Lung (tissue), 17 donors: ENCODE measurements at places on chromosomes 16 and 17. TPM values are rescaled to one million over a fixed set of nuclear protein-coding genes. Genes with fewer than 3 reads are reported as not detected.

DNA sequence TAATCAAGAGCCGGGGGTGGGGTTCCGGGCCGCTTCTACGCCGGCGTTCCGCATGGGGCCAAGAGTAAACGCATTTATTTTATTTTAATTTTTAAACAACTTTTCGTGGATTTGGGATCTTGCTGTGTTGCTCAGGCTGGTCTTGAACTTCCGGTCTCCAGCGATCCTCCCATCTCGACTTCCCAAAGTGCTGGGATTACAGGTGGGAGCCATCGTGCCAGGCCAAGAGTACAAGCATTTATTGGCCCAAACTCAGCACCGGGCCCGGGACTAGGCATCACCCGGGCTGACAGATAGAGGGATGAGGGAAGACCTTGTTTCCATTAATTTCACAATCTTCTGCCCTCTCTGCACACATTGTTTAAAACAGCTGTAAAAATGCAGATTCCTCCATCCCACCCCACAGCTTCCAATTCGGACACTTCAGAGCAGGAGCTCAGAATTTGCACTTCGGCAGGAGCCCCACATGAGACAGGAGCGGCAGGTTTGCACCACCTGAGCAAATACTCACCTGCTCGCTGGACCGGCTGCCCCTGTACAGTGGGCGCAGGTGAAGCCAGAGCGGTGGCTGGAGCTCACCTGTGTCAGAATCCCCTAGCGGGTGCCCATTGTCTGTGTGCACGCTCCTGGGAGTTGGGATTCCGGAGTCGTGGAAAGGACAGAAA is 663 bp upstream of the GINS2 start:
- peaks cover 12% of the 10 kb centered on the region for H3K4me1 ChIP-seq
- H3K27ac ChIP-seq: no peak overlapping the region
- H3K36me3 ChIP-seq: no peaks in the 10 kb centered on the region
- peak; percentile 31 for DNase-seq

GRCh38 chr17:76039121-76039520 is 12.0 kb upstream of the EVPL start:
- H3K27ac ChIP-seq: no peak overlapping the region
- H3K4me3 ChIP-seq: no peak overlapping the region
- DNase-seq: no peak
- H3K4me1 ChIP-seq: no peaks in the 10 kb centered on the region
- peaks cover 27% of the 10 kb centered on the region for H3K36me3 ChIP-seq
- H3K27me3 ChIP-seq: no peaks in the 10 kb centered on the region

DNA sequence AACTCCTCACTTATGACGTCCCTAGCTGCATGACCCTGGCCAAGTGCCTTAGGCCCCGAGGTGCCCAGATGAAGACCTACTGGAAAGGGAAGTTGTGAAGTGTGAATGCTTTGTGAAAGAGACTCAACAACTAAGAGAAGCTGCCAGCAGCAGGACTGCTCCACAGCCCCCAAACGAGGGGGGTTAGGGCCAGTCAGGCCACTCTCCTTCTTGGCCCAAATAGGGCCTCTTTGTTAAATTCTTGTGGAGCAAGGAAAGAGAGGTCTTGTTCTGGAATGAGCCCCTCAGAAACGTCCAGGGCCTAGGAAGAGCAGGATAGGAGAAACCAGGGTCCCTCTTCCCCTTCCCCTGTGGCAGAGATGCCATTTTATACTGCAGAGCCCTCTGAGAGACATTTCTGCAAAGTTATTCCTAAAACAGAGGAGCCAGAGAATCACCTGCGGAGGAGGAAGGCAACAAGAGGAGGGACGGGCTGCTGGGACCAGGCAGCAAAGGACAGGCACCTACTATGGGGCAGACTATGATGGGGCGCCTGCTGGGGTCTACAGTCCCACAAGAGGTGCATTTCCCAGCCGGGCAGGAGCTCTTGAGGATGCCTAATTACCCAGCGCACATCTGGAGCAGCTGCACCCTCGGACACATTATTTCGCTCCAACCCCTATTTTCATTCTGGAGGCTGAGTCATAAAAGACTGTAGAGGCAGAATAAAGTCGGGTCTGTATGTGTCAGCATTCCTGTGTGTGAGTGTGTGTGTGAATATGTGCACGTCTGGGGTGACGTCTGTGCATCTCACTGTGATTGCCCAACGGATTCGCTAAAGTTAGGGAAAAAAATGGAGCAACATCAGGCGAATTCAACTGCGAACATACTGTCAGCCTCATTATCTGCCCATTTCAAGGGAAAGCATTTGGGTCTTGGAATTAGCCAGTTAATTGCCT is 11.4 kb upstream of the HOXB9 start:
- no peak overlapping the region for H3K27ac ChIP-seq
- H3K4me3 ChIP-seq: no peak overlapping the region
- peaks cover 95% of the 10 kb centered on the region for H3K27me3 ChIP-seq
- H3K4me1 ChIP-seq: no peaks in the 10 kb centered on the region

DNA sequence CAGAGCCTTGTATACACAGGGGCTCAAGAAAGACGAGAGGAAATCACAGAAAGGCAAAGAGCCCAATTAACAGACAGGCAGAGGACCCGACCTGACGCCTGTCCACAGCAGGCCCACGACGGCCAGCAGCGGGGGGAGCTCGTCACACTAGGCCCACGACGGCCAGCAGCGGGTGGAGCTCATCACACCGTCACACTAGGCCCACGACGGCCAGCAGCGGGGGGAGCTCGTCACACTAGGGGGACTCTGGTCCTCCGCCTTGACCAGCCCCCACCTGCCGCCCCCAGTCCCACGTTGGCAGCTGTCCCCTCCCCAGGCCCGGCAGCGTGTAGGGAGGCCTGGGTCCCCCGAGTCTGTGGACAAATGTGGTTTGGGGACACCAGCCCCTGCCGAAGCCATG is 23.7 kb upstream of the GNG13 start:
- H3K27me3 ChIP-seq: peaks cover 3% of the 10 kb centered on the region
- no peak overlapping the region for H3K4me3 ChIP-seq
- no peaks in the 10 kb centered on the region for H3K36me3 ChIP-seq
- peaks cover 5% of the 10 kb centered on the region for H3K4me1 ChIP-seq
- DNase-seq: no peak

GRCh38 chr17:64378890-64379354 is 11.7 kb downstream of the PECAM1 start:
- no peaks in the 10 kb centered on the region for H3K27me3 ChIP-seq
- H3K4me3 ChIP-seq: no peak overlapping the region
- H3K27ac ChIP-seq: peak overlapping the region; percentile 17
- no peaks in the 10 kb centered on the region for H3K4me1 ChIP-seq
- H3K36me3 ChIP-seq: peaks cover 7% of the 10 kb centered on the region
- no peak for DNase-seq

GRCh38 chr16:52861614-52862022 is 191.1 kb downstream of the CHD9NB start:
- H3K27me3 ChIP-seq: no peaks in the 10 kb centered on the region
- peak; percentile 92 for DNase-seq
- no peak overlapping the region for H3K4me3 ChIP-seq
- H3K36me3 ChIP-seq: no peaks in the 10 kb centered on the region

- no peaks in the 10 kb centered on the region for H3K36me3 ChIP-seq
- peak; percentile 66 for DNase-seq
- peaks cover 13% of the 10 kb centered on the region for H3K4me1 ChIP-seq
- H3K27me3 ChIP-seq: no peaks in the 10 kb centered on the region
- H3K27ac ChIP-seq: no peak overlapping the region
These were observed 913 bp downstream of the SLC13A5 start for GRCh38 chr17:6712058-6712853.

- H3K4me1 ChIP-seq: no peaks in the 10 kb centered on the region
- H3K4me3 ChIP-seq: no peak overlapping the region
- H3K27ac ChIP-seq: no peak overlapping the region
- peaks cover 3% of the 10 kb centered on the region for H3K36me3 ChIP-seq
- no peaks in the 10 kb centered on the region for H3K27me3 ChIP-seq
These were observed 6.3 kb downstream of the TTYH2 start for GRCh38 chr17:74219576-74220133.

DNA sequence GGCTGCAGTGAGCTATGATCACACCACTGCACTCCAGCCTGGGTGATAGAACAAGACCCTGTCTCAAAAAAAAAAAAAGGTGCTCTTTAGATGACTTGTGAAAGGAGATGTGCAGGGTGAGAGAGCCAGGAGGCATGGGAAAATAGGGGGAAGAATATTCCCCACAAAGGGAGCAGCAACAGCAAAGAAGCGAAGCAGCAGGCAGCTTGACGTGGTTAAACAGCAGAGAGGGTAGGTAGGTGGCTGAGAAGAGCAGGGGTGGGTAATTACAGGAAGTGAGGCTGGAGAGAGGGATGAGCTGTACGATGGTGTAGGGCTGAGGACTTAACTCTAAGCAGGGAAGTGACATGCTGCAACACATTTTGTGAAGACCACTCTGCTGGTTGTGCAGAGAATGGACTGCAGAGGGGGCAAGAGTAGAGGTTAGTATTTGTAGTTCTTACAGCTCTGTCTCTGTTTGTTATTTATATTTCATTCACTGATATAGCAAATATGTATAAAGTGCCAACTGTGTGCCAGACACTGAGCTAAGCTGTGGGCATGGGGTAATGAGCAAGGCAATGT is 1.6 kb downstream of the HEATR3 start:
- no peaks in the 10 kb centered on the region for H3K27me3 ChIP-seq
- H3K4me3 ChIP-seq: no peak overlapping the region
- H3K27ac ChIP-seq: no peak overlapping the region
- peak; percentile 37 for DNase-seq

GRCh38 chr17:10297691-10298090 is 75.1 kb downstream of the MYH13 start:
- no peak overlapping the region for H3K4me3 ChIP-seq
- no peaks in the 10 kb centered on the region for H3K27me3 ChIP-seq
- H3K27ac ChIP-seq: no peak overlapping the region
- no peaks in the 10 kb centered on the region for H3K4me1 ChIP-seq

DNA sequence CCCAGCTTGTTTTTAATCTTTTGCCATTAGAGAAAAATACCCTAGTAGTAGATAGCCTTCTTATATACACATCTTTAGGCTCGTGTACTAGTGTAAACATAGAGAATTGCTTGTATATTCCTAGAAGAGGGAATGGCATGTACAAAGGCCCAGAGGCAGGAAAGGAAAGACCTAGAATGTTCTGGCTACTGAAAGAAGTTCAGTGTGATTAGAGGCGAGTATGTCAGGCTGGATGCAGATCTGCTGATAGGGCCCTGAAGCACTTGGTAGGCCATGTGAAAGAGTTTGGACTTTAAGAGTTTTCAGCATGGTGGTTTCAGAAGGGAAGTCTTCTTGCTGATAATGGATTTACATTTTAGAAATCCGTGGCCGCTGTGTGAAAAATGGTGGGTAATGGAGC is 17.4 kb downstream of the CTCF start:
- H3K4me1 ChIP-seq: no peaks in the 10 kb centered on the region
- no peak overlapping the region for H3K27ac ChIP-seq
- no peaks in the 10 kb centered on the region for H3K27me3 ChIP-seq
- H3K4me3 ChIP-seq: no peak overlapping the region
- no peaks in the 10 kb centered on the region for H3K36me3 ChIP-seq

DNA sequence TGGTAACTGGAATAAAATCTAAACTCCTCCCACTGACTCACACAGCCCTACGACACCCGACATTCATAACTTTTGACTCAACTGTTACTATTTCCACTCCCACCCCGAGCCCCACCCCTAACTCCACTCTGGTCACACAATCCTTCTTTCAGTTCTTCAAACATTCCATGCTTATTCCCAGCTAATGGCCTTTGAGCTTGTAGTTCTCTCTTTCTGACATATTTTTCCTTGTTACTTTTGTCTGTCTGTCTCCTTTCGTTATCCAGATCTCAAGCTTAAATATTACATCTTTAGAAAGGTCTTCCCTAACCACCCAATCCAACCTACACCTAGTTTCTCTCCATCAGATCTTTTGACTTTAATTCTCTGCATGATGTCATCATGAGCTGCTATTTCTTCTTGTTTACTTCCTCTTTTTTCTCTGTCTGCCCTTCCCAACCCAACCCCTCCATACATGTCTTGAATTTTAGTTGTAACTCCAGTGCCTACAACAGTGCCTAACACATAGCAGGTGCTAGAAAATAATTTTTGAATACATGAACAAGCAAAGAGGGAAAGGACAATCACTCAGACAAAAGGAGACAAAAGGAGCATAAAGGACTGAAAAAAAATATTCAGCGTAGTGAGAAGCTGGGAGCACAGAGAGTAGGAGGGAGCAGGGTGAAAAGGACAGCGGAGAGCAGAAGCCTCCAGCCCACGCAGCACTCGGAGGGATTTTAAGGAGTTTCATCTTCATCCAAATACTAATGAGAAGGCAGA is 65.2 kb upstream of the SMIM36 start:
- H3K27me3 ChIP-seq: no peaks in the 10 kb centered on the region
- DNase-seq: no peak
- no peak overlapping the region for H3K4me3 ChIP-seq
- H3K36me3 ChIP-seq: no peaks in the 10 kb centered on the region
- H3K4me1 ChIP-seq: no peaks in the 10 kb centered on the region

- no peak overlapping the region for H3K27ac ChIP-seq
- H3K4me3 ChIP-seq: no peak overlapping the region
- H3K27me3 ChIP-seq: no peaks in the 10 kb centered on the region
These were observed 10.6 kb upstream of the SLC38A8 start for GRCh38 chr16:84053237-84053636.

DNA sequence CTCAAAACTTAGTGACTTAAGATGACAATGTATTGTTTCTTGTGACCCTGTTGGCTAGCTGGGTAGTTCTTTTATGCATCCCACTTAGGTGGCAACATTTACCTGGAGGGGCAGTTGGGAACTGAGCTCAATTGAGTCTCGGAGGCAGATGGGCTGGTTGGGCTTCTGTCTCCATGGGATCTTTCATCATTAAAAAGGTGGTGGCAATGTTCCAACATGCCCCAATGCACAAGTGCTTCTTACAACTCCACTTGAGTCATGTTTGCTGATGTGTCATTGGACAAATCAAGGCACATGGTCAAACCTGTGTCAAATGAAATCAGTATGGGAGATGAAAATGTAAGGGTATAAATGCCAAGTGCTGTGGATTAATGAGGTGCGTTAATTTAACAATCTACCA is 11.7 kb upstream of the HS3ST3B1 start:
- H3K4me1 ChIP-seq: no peaks in the 10 kb centered on the region
- DNase-seq: no peak
- no peaks in the 10 kb centered on the region for H3K36me3 ChIP-seq
- H3K27me3 ChIP-seq: peaks cover 15% of the 10 kb centered on the region
- H3K27ac ChIP-seq: no peak overlapping the region

DNA sequence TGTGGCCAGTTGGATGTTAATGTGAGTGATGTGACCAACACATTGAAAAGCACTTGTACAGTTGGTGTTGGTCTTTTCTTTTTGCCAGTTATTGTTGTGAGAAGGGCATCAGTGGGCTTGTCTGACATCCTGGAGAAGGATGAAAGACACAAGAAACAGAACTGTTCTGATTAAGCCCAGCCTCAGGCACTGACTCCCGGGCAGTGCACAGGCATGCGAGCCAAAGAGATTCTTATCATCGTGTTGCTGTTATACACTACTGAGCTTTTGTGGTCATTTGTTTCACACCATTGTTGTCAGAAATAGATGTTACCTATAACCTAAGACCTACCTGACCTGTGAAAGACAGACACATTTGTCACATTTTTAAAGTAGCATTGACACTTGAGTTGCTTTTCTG is 236.8 kb upstream of the CA10 start:
- H3K27ac ChIP-seq: no peak overlapping the region
- H3K4me3 ChIP-seq: no peak overlapping the region
- no peak for DNase-seq
- no peaks in the 10 kb centered on the region for H3K27me3 ChIP-seq
- no peaks in the 10 kb centered on the region for H3K36me3 ChIP-seq

The RPL23 gene
- total RNA-seq: 1,269 TPM

The ZNF594 gene
- total RNA-seq: 7.9 TPM

The MYO15A gene
- 2.1 TPM for total RNA-seq

The NPIPB6 gene
- total RNA-seq: 2.0 TPM

The HOXB6 gene
- total RNA-seq: 7.5 TPM

The ARSG gene
- 9.3 TPM for total RNA-seq
